ENCODE measurements at places on chromosomes 6 and 20.

DNA sequence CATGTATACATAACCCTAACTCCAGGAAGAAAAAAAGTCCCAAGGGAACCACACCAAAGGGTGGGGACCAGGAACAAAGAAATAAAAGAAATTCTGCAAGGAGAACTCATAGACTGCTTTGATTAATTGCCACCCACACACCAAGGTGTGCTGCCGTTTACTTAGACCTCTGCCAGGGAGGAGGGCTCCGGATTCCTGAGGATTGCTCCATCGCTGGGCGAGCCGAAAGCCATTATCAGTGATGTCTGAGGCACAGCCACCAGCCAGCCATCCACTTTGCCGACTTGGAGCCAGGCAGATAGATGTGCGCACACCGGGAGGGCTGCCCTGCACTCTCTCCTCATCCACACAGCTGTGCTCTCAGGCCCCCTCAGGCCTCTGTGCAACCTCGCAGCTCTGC, 272.7 kb upstream of the FOXQ1 start:
- DNase-seq = no peak

DNA sequence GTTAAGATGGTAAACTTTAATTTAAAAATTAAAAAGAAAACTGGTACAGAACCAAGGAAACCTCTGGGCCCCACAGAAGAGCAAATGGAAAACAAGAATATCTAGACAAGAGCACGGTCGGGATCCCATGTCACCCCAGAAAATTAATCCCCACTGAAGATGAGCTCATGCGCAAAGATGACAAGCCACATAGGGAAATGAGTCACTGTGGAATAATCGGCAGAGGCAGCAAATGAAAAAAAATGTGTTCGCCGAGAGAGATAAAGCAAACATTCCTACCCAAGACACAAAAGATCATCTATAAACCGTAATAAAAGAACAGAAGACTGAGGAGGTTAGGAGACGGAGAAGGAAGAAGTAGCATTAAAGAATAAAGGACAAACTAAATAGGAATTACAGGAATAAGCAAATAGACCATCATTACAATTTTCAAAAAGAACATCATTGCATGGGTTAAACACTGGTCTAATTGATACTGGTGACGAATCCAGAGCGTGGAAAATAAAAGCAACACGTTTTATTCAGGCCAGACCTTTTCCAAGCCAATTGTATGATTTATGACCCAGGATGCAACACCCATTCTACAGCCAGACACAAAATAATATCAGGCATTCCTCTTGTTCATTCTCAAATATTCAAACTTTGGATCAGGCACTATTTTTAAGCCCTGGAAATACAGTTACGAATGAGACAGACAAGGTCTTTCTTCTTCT, 138.0 kb upstream of the ARID1B start:
- DNase-seq = no peak

GRCh38 chr20:58978351-58979190, 2.5 kb upstream of the NELFCD start:
- no peak for DNase-seq

GRCh38 chr6:97594844-97595243, 311.8 kb upstream of the MMS22L start:
- DNase-seq = no peak

DNA sequence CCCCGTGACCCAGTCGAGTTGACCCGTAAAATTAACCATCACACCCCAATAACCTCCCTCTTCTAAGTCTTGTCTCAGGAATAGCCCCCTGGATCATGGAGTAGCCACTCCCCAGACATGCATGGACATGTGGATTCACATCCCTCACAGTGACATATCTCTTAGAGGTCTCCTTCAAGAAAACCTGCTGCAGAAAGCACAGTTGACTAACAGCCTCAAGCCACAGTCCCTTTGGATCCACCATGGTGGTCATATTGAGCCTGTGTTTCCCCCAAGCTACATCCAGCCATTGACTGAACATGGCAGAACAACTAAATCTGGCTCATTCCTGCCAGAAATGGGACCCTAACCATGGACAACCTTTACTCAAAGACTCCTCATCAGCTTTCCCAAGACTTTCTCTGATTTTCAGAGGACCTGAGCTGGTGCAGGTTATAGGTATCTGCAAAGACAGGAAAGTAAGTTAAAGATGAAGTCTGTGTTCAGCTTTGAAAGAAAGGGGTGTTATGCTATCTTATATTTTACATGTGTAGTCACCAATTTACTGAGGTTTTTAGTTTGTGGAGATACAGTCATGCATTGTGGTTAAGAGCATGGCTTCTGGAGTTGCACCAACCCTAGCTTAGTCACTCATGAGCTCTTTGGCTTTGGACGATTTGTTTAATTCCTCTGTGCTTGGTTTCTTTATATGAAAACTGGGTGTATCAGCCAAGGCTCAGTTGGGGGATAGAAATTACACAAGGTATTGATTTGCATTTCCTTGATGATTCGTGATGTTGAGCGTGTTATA, 219.1 kb downstream of the MYLK4 start:
- DNase-seq = peak; percentile 7

DNA sequence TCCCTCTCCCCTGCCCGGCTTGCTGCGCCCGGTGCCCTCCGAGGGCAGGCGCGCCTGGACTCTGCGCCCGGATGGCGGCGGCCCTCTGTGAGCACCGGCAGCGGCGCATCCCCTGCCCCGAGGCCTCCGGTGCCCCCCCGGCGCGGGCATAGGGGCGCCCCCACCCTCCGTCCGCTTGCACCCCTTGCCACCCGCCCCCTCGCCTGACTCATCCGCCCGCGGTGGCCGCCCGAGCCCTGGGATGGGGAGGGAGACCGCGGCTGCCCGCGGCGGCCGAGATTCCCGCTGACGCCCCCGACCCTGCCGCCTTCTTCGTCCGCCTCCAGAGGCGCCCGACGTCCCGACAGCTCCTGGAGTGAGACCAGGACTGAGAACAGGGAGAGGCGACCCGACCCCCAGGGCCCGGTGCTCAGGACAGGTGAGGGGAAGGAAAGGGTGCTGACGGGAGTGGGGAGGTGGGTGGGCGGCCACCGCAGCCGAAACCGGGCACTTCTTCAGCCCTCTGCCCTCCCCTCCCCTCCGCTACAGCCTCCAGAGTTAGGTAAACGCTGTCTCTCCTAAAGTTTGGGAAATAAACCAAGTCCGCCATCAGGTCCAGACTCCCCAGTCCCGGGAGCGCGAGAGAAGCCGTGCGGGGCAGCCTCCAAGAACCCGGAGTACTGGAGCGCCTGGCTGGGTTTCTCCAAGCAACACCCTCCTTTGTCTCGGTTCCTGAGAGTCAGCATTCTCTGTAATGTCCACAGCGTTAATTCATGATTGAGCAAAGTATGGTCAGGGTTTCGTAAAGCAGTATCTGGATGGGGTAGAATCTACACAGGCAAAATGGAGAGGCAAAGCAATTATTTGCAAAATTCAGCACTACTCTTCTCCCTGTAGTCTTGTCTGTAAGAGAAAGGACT, 539 bp downstream of the TMEM200A start:
- peak; percentile 21 for DNase-seq

DNA sequence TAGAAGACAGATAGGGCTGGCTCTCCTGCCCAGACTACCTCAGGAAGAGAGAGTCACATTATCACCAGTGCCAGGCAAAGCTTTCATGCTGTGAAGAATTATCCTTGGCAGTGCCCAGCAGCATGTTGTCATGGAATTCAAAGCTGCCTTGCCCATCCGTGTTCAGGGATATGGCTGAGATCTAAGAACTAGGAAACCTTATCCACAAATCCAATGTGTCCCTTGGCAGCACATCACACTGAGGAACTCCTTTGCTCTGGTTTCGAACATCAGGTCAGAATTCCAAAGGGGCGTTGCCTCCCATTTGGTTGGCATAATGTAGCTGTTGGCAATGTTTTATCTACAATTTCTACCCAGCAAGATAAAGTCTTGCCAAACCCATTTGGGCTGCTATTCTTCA, 52.7 kb downstream of the ADGRF1 start:
- DNase-seq = no peak

GRCh38 chr6:157929076-157929475, 52.6 kb upstream of the SYNJ2 start:
- DNase-seq = no peak

- DNase-seq = no peak
These were observed 11.0 kb downstream of the LY86 start for GRCh38 chr6:6599468-6599873.

GRCh38 chr6:29696147-29697125, 15.5 kb upstream of the ZFP57 start:
- DNase-seq = peak; percentile 23

DNA sequence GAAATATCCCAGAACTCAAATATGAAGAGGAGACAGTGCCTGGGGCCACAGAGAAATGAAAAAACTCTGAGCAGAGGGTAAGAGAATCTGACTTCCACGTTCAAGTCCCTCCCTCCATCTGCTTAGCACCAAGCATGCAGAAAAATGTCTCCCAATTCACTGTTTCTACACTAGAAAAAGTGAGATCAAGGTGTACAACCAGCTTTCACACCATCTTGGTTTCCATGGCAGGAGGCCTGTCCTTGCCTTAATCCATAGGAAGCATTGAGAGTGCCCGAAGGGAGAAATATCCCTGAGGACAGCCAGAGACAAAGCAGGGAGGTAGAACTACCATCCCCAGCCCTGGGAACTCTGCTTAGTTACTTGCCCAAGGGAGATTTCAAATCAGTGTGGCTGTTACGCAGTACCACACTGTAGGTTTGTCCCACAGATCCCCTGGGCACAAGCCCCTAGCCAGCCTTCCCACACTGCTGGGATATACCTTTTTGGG, 82.9 kb downstream of the SCML4 start:
- DNase-seq = no peak

DNA sequence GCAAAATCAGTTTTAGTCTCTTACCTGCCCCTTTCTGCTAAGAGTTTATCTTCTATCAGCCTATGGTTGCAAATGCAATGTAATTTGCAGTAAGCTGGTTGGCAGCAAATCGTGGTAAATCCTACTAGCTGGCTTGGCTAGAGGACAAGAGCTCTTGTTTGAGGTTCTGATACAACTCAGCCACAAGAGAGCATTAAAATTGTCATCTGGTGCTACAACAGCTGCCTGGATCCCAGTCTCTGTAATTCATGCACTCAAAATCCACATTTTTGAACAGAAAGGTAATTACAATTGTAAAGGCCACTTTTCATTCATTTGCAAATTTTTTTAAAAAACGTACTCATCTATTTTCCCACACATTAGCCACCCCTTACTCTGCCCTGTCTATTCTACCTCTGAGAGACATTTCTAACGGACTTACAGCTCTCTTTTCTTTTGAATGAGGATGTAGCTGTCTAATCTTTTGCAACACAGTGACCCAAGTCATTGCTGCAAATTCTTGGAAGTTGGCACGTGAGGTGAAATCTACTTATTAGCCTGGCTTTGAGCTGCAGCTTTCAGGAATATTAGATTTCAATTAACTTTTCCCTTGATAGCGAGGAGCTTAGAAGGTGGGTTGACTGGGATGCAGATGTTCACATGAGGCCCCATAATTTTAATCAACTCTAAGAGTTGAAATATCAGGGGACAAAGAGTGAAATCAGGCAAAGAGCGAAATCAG, 54.0 kb upstream of the FAM184A start:
- DNase-seq = no peak

DNA sequence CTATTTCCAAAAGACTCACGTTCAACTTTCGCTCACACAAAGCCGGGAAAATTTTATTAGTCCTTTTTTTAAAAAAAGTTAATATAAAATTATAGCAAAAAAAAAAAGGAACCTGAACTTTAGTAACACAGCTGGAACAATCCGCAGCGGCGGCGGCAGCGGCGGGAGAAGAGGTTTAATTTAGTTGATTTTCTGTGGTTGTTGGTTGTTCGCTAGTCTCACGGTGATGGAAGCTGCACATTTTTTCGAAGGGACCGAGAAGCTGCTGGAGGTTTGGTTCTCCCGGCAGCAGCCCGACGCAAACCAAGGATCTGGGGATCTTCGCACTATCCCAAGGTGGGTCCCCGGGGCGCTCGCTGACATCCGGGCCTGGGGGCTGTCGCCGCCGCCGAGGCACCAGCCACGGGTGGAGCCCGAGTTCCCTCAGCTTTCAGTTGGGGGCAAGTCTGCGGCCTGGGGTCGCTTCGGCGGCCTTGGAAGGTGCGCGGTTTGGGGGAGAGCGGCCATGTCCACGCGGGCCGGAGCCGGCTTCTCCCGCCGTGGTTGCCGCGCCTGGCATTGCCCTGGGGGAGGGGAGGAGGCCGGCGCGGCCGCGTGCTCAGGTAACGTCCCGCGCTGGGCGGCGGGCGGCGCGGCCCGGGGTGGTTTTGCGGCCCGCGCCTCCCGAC, 429 bp downstream of the AMD1 start:
- DNase-seq = peak; percentile 35

DNA sequence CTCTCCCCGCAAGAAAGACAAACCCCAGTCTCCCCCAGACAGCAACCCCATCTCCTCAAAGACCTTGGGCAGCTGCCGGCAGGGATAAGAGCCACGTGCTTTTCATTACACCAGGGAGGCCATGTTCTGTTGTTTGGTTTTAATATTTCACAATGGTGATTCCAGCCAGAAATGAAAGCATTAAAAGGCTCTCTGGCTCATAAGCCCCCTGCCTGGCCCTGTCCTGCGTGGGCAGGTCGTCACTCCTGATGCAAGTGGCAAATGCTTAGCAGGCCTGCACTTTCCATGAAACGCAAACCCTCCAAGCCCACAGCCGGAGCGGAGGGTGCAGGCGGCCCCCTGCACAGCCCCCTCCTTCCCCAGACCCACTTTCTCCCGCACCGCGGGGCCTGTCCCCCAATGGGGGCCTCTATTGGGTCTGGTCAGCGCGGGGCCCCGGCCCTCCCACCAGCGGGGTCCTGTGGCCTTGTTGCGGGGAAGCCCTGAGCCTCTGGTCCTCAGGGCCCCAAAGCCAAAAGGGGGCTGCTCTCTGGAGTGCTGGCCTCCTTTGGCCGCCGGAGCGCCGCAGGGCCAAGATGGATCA, 77.2 kb downstream of the TMEM242 start:
- no peak for DNase-seq

DNA sequence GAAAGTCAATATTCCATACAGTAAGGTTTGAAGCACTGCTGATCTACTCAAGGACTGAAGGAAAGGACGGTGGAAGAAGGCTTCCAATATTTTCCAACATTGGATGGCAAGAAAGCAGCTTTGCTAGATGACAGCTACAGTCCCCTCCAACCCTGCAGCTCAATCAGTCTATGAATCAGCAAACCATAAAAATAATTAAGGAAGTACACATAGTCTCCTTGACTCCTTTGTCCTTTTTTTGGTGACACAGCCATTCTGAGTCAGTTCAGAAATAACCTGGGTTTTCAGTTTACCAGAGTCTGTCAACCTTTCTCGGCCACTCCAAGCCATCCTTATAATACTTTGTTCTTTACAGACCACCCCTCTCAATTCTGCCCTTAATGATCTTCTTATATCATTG, 232.5 kb downstream of the IBTK start:
- no peak for DNase-seq

- no peak for DNase-seq
These were observed 243.7 kb downstream of the TFAP2C start for GRCh38 chr20:56872620-56873458.

- peak; percentile 96 for DNase-seq
These were observed 60.7 kb downstream of the TNFAIP3 start for GRCh38 chr6:137927777-137928218.
